ENCODE measurements at places on chromosomes 2 and 18.

- no peak for DNase-seq
Measured at GRCh38 chr2:232454630-232455029, 1.3 kb upstream of the ALPI start.

DNA sequence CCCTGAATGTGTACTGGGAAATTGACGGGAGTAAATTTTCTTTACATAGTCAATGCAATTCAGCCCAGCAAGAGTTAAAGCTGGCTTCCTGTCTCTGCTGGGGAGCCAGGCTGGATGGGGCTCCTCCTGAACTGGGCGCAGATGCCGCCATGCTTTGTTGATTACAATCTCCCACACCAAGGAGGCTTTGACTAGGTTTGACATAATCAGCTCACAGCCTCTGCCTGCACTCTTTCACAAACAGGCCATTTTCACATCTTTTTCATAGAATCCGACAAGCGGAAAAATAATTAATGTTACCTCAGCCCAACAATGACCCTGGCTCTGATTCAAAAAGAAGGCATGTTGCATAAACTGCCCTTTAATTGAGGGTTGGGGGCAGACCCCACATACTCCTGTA, 54.3 kb downstream of the FOXI3 start:
- DNase-seq, result no peak

DNA sequence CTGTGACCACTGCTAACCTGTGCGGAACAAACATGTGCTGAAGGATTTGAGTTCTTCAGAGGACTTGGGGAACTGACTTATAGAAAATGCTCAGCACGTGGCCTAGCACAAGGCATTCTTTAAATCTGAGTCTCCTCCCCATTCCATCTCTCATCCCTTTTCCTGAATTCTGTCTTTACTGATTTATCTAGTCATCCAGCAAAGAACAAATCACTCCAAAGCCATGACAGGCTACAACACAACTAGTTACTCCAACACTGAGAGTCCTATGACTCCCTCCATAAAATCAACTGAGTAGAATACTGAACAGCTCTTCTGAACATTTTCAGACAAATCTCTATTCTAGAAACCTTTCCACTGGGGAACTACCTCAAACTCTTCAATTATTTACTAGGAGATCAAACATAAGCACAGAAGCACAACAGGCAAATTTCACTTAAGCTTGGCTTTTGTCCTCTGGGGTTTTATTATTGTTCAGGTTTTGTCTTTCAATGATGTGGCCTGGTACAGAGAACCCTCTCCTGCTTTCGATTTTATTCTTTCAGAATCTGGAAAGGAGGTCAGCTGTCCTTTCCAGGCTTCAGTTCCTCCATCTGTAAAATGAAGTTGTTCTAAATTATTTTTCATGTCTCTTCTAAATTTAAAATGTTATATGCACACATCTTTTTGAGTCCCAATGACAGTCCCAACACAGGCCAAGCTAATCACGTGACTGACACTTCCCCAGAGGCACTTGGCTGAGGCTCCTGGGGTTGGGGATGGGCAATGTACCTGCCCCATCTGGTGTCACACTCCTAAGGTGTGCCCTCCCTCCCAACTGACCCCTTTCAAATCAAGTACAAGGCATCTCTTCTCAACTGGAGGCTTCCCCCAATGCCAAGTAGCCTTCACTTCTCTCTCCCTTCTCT, 31.8 kb downstream of the RNU4ATAC start:
- no peak for DNase-seq

GRCh38 chr2:118431586-118431985, 343.3 kb downstream of the INSIG2 start:
- DNase-seq, result no peak

Measured in GM12864 (cell line).